Naive thymus-derived CD8-positive, alpha-beta T cell (primary cell): ENCODE measurements at places on chromosomes 3 and 15. TPM values are rescaled to one million over a fixed set of nuclear protein-coding genes. Genes with fewer than 3 reads are reported as not detected.

- no peak for DNase-seq
These were observed 35.5 kb downstream of the ZDHHC19 start for GRCh38 chr3:196175722-196176121.

DNA sequence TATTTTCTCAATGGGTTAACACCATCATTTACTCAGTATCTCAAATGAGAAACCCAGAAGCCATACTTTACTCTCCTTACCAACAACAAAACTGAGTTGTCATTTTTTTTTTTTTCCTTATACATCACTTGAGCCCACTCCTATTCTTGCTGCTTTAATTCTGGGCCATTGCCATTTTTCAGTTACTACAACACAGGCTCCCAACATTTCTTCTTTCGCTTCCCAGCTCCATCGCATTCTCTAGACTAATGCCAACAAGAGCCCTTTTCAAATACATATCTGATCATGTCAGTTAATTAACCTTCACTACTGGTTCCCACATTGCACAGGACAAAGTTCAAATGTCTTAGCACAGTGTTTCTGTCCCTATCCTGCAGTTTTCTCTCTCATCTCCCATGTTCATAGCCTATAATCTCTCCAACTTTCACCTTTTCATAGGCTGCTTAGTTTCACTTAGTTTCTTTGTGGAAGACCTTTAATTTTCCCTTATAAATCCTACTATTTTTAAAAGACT is 22.5 kb upstream of the ANXA2 start:
- DNase-seq: no peak

DNA sequence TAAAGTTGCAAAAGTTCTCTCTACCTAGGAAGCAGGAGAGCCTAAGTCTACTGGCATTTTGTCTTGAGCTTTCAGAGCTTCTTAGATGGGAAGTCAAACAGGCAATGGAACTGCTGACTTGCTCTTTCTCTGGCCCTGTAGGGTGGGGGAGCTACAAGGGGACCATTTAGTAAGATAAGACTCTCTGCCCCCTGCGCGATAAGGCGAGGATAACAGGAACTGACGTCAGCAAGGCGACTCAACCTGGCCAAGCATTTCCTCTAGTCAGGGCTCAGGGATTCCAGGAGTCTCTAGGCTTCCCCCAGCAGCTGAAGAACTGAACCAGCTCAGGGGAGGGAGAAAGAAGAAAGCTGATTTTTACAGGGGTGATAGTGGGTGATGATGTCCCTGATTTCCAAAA is 5.8 kb downstream of the RARB start:
- no peak for DNase-seq

DNA sequence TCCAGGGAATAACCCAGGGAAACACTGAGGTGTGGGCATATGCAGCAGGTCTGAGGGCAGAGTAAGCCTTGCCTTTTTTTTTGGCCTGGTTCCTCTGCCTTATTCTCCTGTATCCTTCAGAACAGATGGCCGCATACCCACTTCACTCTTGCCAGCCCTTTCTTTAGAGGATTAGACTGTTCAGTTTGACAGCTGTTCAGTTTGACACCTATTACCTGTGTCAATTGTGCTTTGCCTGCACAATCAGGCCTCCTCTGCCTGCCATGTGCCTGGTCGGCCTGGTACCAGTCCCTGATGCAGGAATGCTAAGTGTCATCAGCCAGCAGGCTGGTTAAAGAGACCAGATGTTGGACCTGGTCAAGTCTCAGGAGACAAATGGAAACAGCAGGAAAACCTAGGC is 22.3 kb downstream of the TM6SF1 start:
- no peak for DNase-seq

DNA sequence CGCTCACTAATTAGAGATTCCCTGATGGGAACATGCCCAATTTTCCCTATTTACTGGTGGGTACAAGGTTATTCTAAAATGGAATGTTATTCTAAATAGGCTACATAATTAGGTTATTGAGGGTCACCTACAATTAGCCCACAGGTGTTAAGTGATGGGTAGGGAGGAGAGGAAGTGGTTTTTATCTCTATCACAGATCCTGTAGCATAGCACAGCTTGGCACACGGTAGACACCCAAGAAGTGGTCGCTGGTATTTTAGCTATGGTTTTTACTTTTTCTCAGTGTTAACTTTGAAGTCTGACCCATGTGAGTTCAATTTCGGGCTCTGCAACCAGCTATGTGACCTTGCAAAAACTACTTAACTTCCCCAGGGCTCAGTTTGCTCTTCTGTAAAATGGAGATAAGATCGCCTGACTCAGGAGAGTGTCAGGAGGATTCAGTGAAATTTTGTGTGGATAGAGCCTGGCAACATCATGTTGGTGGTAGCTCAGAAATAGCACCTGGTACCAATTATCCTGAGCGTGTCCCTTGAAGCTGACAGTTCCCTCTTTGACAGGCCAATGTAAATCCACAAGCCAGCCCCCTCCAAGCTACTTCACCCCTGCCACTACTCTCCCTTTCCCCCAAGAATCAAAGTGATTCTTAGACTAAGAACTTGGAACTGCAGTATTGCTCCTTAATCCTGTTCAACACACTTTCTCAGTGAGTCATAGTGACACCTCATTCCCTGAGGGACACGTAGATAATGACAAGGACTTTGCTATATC is 8.7 kb upstream of the LMCD1 start:
- no peak for DNase-seq

DNA sequence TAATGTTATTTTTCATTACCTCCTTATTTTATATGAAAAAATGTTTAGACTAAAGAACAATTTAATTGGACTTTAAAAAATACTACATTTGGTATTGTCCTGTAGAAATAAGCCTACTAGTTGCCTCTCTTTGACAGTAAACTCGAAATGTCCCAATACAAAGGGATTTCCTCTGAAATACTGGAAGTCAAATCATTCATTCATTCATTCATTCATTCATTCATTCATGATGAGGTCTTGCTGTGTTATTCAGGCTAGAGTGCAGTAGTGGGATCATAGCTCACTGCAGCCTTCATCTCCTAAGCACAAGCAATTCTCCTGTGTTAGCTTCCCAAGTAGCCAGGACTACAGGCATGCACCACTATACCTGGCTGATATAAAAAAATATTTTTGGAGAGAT is 50.6 kb upstream of the PYGO1 start:
- DNase-seq: no peak

- no peak for DNase-seq
These were observed 23.6 kb downstream of the KCNMB3 start for GRCh38 chr3:179227349-179227748.

DNA sequence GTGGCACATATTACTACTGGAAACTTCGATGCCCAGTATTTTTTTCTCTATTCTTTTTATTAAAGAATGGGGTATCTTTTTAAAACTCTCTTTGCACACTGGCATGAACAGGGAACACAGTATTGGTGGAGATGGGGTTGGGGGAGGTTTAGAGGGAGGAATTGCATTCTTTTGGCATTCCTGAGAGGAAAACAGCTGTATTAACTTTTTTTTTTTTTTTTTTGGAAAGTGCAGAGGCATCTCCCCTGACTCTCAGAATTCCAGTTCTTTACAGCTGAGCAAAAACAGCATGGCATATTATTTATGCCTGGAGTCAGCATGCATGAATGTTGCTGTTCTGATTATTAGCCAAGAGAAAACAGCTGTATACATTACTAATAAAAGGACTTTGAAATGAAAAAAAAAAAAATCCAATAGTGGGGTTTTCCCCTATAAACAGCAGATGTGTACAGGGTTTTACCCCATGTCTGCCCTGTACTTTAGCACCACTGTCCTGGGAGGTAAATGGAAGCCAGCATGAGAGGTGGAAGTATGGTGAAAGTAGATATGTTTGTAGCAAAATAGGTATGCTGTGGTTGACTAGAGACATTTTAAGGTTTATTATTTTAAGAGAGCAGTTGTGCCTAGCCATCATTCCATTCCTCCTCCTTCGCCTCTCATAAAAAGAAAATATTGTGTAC is 132.2 kb downstream of the FNDC3B start:
- DNase-seq: no peak

DNA sequence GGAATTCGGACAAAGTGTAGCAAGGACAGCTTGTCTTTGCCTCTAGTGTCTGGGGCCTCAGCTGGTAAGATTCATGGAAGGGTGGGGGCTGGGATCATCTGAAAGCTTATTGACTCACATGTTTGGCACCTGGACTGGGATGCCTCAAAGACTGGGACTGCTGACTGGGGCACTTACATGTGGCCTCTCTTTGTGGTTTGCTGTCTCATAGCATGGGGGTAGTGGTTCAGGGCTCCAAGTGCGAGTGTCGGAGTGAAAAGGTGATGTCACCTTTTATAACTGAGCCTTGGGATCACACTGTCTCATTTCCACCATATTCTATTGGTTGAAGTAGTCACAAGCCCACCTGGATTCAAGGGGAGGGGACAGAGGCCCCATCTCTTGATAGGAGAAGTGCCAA is 6.8 kb downstream of the MFSD1 start:
- DNase-seq: no peak

DNA sequence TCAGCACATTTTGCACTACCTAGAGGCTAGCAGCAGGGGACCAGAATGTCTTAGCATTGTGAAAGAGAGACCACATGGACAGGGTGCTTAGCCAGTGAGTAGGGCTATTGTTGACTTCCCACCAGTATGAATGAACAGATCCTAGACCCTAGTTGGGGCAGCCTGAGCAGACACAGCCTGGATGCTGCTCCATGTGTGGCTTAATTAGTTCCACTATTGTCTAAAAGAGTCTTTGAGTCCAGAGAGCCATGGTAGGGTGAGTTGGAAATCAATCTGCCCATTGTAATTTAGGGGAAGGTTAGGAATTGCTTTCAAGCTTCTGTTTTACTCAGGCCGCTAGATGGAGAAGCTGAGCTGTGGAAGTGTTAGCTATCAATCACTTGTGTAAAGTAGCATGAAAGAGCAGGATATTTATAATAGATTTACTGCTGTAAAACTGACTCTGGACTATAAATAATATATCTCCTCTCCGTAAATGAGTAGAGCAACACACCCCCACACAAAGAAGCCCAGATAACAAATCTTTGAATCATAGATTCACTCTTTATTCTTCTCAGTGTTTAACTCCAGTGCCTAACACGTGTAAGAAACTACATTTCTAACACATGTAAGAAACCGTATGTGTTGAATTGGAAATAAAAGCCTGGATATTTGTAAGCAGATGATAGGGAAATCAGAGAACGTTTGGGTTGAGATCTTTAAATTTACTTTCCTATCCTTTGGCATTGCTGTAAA is 4.1 kb upstream of the GCSAM start:
- peak; percentile 66 for DNase-seq

DNA sequence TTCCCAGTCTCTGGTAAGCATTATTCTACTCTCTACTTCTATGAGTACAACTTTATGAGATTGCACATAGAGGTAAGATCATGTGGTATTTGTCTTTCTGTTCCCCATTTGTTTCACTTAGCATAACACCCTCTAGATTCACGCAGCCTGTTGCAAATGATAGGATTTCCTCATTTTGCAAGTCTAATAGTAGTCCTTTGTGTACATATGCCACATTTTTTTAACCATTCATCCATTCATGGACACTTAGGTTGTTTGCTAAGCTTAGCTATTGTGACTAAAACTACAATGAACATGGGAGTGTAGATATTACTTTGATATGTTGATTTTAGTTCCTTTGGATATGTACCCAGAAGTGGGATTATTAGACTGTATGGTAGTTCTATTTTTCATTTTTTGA is 717.9 kb upstream of the ALCAM start:
- no peak for DNase-seq

PP2D1 gene
- total RNA-seq: not detected

GOLGA8M gene
- total RNA-seq: 8.3 TPM

PSTPIP1 gene
- 124 TPM for total RNA-seq

TM4SF1 gene
- total RNA-seq: not detected

VGLL3 gene
- not detected for total RNA-seq
